ENCODE measurements at places on chromosomes 5 and 9.
A peak's percentile ranks its signal among the peaks of the same experiment; 100 is the strongest.

GRCh38 chr9:137146527-137146918, 7.6 kb downstream of the GRIN1 start:
- no peak for DNase-seq

GRCh38 chr5:35136386-35136785, 88.6 kb upstream of the AGXT2 start:
- peak; percentile 90 for DNase-seq

GRCh38 chr5:40089269-40089668, 590.4 kb upstream of the PTGER4 start:
- peak; percentile 14 for DNase-seq

DNA sequence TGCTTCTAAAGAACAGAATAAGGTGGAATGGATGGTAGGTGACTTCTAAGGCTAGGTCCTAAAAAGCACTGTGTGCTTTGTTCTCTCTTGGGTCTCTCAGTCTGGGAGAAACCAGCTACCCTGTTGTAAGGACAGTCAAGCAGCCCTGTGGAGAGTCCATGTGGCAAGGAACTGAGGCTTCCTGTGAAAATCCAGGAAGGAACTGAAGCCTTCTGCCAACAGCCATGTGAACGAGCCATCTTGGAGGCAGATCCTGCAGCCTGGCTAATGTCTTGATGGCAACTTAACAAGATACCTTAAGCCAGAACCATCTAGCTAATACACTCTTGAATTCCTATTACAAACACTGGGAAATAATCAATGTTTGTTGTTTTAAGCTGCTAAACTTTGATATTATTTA, 100.1 kb upstream of the PCA3 start:
- DNase-seq, result no peak

DNA sequence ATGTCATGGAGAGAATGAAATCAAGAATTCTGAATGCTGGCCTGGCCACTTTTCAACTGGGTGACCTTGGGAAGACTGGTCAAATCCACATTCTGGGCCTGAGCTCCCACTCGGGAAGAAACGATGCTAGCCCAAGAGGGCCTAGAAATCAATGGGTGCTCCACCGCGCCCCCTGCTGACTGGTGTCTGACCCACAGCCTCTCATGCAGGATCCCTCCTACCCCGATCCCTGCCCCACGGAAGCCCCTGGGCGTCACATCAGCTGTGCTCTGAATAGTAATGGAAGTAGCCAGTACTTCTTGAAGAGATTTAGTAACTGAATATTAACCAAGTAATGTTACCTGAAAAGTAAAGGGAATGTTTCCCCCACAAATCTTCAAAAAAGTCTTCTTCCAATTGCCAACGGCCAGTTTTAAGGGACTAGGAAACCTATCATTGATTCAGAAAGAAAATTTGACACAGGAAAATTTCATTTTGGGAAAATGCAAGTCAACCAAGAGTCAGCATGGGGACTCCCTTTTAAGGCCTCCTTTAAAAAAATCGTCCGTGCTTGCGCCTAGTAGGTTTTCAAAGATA, 43.9 kb downstream of the CRB2 start:
- no peak for DNase-seq

DNA sequence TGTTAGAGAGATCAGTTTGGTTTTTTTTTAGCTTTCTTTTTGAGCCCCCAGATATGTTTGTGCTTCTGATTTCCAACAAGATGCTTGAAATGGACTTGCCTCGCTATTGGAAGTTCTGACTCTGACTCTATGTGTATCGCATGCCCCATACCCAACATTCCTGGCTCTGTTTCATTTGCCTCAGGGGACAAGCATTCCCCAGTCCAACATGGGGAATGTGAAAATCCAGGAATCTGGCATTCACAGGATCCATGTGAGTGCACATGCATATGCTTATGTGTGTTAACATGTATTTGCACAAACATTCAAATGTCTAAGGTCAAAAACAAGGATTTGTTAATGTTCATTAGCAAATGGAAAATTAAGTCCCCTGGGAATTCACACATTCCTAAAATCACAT, 233.9 kb downstream of the TLR4 start:
- no peak for DNase-seq

- no peak for DNase-seq
Measured at GRCh38 chr9:15278091-15278687, 28.8 kb downstream of the TTC39B start.

GRCh38 chr5:137822158-137822764, 45.4 kb upstream of the MYOT start:
- DNase-seq, result peak; percentile 47

- no peak for DNase-seq
Measured at GRCh38 chr5:72183101-72183520, 75.8 kb downstream of the MAP1B start.

DNA sequence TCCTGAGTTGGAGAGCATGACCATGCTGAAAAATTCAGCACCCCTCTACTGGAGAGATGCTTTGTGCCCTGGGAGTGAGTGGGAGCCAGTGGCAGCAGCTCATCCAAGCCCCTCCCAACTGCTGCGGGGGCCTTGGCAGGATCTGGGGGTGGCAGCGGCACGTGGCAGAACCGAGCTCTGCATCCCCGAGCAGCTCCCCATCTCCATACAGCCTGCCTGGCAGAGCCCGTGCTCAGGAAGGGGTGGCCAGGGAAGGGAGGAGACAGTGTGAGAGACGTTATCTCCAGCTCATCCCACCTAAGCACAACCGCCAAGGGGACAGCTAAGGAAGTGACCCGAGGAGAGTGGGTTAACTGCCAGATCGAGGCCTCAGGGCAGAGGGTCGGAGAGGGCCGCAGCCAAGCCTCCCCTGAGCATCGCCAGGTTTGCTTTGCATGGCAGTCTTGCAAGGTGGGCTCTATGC, 17.2 kb upstream of the DPM2 start:
- DNase-seq, result no peak

GRCh38 chr9:91376239-91376638, 14.5 kb upstream of the AUH start:
- DNase-seq, result peak; percentile 54

GRCh38 chr9:19631181-19631580, 157.7 kb downstream of the SLC24A2 start:
- DNase-seq, result no peak

DNA sequence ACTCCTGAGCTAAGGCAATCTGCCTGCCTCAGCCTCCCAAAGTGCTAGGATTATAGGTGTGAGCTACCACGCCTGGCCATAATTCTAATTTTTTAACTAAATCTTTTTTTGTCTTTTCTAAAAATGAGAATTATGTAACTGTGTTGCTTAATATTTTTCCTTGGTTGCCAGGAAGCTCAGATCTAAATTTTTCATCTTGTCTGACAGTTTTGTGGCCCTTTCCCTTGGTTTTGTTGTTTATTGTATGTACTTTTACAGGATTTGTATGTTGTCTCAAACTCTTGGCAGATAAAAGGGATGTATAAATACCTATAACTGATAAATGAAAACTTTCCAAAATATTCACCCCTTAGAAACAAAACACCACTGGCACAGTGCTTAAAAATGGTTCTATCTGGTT, 88.2 kb upstream of the KLF9 start:
- DNase-seq, result peak; percentile 51

DNA sequence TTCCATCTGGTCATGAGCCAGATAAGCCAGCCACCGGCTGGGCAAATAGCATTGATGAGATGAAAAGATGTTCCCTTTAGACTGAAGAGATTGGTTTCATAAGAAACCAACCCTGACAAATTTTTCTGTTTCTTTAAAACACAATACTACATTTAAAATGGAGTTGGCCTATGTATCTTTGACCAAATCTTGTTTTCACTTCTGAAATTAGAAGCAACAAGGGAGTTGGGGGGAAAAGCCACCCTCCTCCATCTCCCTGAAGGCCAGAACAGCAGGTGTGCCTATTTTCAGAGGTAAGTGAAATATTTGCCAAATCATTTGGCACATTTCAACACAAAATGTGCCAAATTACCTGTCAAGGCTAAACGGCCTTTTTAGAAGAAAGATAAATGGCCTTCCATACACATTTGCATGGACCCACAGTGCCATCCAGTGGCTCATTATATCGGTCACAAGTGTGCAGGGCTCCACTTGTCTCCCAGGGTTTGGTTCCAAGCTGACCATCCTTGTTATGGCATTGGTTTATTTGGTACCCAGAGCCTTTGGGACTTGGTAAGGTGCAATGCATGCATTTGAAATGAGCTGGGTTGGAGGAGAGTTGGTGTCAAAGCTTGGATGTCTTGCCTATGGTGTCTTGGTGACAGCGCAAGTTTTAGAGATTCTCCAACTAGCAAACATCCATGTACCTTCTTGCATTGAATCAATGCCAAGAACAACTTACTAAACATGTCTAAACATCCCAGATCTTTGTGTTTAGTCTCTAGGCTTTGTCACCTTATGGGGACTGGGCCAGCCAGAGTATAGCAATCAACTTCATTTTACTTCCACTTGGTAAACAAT, 372.0 kb upstream of the KIF2A start:
- peak; percentile 18 for DNase-seq

GRCh38 chr5:6744841-6745705, 31.8 kb downstream of the TENT4A start:
- no peak for DNase-seq

- DNase-seq, result peak; percentile 53
Measured at GRCh38 chr5:123444016-123444415, 20.8 kb upstream of the CEP120 start.

DNA sequence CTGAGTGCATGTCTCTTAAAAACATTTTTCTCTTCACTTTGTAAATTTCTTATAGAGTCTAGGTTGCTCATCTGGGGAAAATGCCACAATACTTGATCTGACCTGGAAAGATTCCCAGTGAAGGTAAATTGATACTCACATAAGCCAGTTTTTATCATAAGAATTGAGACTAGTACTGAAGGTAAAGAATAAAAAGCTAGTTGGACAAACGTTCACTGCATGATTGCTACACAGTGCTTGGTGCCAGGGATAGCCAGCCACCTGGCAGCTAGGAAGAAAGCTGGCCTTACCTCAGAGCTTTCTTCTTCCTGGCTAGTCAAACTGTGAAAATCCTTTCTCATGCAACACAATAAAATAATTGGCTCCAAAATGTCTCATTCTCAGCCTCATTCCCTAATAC, 77.1 kb downstream of the MUSK start:
- DNase-seq, result no peak

- DNase-seq, result peak; percentile 87
Measured at GRCh38 chr9:120708526-120709224, 5.6 kb downstream of the MEGF9 start.

- no peak for DNase-seq
Measured at GRCh38 chr9:14535161-14535955, 157.9 kb downstream of the ZDHHC21 start.

DNA sequence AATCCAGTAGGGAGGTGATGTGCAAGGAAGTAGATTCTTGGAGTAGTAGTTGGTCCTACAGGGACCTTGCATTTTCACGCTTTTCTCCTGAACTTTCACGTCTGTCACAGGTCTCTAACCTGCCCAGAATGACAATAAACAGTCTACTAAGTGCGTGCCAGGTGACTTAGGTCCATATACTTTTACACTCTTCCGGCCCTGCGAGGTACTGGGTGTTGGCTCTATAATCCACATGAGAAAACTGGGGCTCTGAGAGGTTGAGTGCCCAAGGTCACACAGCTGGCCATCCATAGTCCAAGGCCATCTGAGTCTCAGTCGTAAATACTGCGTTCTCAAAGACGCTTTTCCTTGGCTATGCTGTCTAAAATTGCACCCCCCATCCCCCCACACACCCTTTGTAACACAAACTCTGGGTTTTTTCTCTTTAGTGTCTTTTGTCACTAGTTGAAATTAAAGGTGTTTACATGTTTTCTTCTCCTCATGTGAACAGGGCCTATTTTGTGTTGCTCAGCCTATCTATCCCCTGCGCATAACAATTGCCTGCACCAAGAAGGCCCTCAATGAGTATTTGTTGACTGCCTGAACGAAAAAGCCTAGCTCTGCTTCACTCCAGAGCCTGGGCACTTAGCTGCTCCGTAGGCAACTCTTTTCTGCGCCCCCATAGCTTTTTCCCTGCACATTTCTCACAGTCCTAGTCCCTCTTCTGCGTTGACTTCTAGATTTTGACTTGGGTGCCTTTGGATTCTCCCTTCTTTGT, 943 bp downstream of the SFXN1 start:
- no peak for DNase-seq

DNA sequence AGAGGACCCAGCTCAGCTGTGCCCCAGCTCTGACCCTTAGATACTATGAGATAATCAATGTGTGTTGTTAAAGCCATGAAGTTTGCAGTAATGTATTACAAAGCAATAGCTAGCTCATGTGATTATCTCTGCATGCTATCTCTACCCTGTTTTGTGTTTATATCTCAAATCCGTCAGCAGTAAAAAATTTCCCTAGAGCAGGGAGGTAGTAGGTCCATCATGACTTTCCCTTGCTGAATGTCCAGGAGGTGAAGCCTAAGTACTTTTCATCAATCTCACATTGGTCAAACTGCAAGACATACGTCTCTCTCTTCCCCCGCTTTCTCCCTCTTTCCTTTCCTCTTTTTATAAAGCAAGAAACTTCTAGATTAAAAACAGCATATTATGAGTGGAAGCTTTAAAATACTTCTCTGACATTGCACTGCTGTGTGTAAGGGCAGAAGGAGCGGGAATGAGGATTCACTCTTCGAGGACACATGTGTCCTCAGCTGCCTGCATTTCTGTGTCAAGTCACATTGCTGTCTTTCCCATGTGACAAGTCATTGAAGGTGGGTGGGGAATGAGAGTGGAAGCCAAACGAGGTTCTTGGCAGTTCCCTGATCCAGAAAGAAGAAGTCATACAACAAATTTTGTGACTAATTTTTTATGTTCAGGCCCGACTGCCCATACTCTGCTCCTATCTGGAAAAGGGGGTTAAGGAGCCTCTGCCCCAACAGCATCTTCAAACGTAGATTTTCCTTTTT, 93.1 kb upstream of the RETREG1 start:
- DNase-seq, result peak; percentile 57
